ENCODE measurements at places on chromosomes 12 and 14.

DNA sequence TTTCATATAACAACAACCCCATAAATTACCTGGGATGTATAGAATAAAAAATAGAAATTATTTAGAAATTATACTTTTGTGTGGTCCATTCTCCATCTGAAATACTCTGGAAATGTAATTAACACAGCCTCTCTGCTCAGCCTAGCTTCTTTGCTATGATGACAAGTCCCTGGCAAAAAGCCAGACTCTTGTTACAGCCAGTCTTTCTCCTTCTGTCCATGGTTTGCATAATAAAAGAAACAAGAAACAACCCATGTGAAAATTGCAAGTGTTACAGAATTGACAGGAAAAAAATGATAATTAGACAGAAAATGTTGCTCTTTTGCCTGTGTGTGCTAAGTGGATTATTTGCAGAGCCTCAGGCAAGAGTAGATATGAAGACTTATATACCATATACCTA lies 61.3 kb downstream of the C12orf50 start:
- no peak for DNase-seq

DNA sequence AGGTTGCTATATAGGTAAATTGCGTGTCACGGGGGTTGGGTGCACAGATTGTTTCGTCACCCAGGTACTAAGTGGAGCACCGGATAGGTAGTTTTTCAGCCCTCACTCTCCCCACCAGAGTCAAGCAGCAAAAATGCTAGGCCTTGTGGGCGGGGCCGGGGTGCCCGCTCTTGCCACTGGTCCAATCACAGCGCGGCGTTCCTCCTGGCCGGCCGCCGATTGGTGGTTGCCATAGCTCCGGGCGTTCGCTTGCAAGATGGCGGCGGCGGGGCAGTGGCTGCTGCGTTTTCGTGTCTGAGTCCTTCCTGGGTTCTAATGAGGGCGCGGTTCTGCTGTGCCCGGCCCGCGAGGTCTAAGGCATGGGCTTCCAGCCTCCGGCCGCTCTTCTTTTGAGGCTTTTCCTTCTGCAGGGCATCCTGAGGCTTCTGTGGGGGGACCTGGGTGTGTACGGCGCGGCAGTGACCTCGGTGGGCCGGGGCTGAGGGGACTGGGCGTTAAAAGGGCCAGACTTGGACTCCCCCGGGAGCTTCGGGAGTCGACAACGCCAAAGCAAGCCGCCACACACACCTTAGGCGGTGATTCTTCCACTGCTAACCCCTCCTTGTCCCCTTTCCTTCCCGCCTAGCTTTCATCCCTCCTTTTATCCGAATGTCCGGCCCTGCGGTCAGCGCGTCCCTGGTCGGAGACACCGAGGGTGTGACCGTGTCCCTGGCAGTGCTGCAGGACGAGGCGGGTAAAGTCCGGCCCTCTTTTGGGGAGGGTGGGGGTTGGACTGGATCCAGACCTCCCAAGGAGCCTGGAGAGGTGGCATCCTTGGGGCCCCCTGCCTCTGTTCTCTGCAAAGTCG lies at the start of gene TCTN2:
Gene TCTN2, plus strand, starts transcription at position 232 of the 847 bp plus-strand sequence. Its CDS starts 128 bp downstream, at position 360.
- peak; percentile 91 for DNase-seq

DNA sequence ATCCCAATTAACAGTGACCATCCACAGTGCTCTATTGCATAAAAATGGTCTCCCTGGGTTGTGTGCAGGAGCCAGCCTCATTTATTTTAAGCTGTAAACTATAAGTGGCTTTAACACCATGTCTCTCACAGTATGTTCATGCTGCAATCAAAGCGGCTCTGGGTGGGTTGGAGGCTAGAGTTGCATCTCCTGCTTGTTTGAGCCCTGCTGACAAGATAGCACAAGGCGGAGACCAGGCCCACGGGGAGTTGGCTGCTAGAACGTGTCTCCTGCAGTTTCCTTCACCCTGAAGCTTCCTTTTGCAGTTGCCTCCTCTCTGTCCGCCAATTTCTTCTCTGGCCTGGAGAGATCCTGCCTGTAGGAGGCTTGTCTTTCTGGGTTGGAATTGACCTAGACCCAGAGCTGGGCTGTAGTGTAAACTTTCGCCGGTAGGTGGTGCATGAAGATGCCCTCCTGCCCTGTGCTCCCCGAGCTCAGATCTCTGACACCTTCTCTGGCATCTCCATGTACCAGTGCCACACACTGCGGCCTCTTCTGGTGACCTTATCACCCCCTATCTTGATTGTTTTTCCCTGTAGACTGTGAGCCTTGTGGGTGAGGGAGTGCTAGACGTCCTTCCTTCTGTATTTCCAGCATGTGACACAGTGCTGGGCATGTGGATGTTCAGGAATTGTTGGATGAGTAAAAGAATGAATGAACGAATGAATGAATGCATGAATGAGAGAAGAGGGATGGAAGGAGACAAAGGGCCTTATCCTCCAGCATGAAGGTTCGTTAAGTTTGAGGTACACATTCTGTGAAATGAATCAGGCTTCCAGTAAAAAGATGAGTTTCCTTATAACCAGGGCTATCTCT lies 10.4 kb downstream of the OTUB2 start:
- peak; percentile 54 for DNase-seq

GRCh38 chr12:112322441-112322840 lies 59.8 kb downstream of the HECTD4 start:
- DNase-seq: no peak

GRCh38 chr14:24095271-24096068 lies 1.4 kb downstream of the PCK2 start:
- DNase-seq: peak; percentile 74

DNA sequence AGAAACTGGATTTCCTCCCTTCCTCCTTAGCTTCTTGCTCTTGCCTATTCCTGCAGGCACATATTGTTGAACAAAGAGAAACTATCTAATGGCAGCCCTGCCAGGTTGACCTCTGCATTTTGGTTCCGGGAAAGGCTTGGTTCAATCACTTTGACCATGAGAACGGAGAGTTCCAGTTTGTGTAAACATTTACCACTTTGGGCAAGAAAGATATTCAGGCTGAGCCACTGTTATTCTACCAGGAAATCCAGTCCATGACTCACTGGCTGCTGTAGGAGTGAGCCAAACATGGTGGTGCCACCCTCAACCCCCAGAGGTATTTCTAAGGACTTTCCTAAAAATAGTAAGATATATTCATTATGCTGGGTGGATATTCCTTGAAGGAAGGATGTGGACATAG lies 242.2 kb upstream of the OR4E1 start:
- no peak for DNase-seq

GRCh38 chr12:70748809-70749208 lies 111.6 kb upstream of the PTPRB start:
- DNase-seq: no peak

DNA sequence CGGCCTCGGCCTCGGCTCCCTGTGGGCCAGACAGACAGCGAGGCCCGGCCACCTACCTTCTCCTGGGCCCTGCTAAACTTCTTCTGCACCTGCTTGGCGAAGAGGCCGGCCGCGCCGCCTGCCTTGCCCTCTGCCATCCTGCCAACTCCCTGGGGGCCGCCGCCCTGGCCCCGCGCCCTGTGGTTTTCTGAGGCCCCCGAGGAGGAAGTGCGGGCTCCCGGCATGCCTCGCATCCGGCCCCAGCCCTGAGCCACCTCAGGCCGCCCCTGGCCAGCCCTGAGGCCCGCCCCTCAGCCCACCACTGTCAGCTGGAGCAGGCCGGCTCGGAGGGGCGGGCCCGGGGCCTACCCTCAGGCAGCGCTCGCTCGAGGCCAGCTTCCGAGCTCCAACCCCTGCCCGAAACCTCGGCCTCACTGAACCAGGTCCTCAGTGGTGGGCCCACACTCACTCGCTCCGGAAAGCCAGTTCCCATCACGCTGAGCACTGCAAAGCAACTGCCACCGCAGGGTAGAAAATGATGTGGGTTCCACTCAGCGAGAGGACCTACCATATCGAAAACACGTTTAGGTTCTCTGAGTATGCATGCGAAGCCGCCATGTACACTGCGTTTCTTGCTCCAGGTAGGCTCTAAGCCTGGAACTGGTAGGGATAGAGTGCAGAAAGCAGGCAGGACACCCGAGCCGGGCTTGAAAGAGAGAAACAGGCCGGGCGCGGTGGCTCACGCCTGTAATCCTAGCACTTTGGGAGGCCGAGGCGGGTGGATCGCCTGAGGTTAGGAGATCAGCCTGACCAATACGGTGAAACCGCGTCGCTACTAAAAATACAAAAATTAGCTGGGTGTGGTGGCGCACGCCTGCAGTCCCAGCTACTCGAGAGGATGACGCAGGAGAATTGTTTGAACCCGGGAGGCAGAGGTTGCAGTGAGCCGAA lies at the start of gene BIN2:
Gene BIN2, minus strand, starts transcription at position 209 of the 930 bp plus-strand sequence. Its CDS starts 72 bp downstream, at position 137.
- DNase-seq: peak; percentile 68

GRCh38 chr14:55707365-55707804 lies 127.4 kb downstream of the KTN1 start:
- no peak for DNase-seq

DNA sequence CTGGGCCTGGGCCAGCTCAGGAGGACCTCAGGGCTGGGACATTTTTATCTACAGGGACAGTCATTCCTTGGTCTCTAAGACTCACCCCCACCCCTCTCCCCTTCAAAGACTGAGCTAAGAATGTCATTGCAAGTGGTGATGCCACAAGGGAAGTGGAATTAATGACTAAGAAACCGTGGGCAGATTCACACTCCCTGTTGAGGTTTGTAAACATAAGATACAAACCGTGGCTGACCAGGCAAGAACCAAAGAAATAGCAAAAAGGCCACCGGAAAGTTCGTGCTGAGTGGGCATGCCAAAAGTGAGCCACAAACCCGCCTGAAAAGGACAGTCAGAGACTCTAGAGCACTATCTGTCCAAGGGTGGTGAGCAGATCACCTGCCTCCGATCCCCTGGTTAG lies 25.7 kb downstream of the NUAK1 start:
- DNase-seq: no peak

DNA sequence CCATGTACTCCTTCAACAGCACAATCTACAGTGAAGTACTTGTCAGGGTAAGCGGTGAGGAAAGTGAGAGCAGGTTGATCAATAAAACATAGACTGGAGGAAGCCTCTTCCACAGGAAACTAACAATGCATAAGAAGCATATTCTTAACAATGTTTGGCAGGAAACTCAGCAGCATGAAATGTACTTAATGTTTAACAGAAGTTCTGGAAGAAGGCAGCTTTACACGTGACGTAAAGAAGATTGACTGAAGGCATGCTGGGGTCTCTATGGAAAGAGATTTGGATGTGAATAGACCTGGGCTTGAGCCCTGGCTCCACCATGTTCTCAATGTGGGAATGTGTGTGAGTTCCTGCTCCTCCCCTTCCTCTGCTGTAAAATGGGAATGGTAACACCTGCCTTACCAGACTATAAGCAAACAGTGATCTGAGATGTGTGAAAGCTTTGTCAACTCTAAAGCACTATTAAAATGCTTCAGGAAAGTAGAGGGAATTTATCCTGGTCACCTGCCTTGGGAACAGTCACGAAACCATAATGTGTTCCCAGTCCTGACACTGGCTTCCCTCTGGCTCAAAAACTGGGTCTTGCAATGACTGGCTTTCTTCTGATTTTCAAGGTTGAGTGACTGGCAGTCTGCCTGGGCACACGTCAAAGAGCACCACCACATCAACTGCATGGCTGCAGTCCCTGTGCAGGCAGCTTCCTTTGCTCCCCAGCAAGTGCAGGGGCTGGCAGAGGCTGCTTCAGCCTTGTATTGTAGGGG lies 384.6 kb downstream of the APAF1 start:
- DNase-seq: no peak

DNA sequence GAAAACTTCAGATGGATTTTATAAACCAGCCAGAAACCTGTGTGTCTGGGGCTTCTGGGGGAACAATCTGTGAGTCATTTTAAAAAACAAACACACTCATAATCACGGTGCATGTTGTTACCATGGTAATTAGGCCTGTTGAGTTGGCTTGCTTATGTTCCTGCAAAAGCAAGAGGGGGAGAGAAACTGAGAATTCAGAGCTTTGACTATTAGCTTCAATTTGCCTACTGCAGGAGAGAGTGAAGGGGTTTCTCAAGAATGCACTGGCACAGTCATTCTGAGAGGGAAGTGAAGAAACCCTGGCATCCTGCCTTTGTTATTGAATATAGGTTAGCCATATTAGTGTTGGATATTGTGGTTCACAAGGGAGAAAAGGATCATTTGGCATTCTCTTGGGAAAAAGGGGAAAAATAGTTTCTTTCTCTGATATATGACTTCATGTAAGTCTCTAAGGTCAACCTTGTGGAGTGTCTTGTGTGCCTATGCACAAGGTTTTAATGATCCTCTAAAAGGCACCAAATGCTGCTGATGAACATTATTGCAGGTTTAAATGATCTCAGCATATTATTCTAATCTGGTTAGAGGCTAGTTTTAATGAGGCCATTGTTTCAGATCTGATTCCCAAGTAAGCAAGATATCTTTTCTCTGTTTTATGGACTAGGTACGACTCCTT lies 12.9 kb downstream of the GNG2 start:
- no peak for DNase-seq

DNA sequence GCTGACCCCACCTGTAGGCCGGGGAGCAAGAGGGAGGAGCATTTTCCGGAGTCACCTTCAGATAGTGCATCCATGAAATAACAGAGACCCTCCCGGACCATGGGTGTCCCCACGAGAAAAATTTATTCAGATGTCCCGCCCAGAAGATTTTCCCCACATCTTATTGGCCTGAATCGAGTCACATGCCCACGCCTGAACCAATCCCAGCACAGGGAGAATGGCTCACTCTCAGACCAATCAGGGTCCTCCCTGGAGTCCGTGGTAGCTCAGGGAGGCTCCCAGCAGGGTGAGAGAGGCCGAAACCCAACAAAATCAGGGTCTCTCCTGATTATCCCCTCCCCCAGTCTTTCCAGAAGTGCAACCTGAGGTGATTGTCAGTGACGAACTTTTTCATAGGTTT lies 16.4 kb upstream of the NCOR2 start:
- no peak for DNase-seq

GRCh38 chr12:63152321-63152700 lies 1.3 kb upstream of the AVPR1A start:
- DNase-seq: no peak

DNA sequence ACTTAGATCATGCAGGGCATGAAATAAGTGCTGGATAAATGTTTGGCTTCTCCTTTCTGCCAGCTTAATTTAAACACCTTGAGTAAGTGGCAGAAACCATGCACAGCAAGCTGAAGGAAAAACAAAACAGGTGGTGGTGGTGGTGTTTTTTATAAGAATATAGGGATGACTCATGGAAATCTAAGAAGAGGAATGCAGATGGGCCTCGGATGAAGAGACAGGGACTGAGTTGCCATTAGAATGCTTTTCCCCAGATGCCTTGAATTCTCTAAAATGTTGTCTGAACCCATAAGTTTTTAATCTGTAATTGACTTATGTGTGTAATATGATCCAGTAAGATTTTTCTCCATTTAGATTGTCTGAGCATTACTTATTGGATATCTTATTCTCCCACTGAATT lies 93.1 kb upstream of the ZDHHC17 start:
- DNase-seq: no peak

- no peak for DNase-seq
Observed at GRCh38 chr12:93563807-93564538, 8.5 kb upstream of the SOCS2 start.

DNA sequence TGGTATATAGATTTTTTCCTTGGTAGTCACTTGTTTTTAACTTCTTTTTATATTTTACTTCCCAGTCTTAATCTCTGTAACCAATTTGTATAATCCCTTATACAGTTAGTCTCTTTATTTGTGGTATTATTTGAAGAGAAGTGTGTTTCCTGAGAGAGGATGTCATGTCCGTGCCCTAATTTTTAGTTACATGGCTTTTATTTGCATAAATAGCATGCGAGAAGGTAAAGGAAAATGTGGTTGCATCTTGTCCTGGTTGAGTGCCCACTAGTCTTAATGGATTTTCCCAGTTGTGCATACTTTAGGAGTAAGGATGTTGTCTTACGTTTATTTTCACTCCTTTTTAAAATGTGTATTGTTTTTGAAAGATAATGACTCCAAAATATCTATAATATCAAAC lies 27.5 kb downstream of the RAP1B start:
- no peak for DNase-seq
